Daoy (cell line): ENCODE measurements at places on chromosomes 7 and 10. TPM values are rescaled to one million over a fixed set of nuclear protein-coding genes. Genes with fewer than 3 reads are reported as not detected.

GRCh38 chr7:27283558-27283957 lies 41.0 kb downstream of the EVX1 start:
- no peak for DNase-seq

DNA sequence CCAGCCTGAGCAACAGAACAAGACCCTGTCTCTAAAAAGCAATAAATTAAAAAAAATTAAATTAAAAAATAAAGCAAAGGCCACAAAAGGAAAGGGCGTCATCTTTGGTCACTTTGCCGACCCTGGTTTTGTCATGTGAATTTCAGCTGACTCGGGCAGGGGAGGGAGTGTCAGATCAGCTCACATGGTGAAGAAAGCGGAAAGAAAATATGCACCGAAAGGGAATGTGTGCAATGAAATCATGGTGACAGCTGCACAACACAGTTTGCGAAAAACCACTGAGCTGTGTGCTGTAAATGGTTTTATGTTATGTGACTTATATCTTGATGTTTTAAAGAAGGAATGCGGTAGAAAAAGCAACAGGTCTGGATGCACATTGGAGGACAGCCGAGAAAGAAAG lies 39.8 kb downstream of the RCC1L start:
- no peak for DNase-seq

DNA sequence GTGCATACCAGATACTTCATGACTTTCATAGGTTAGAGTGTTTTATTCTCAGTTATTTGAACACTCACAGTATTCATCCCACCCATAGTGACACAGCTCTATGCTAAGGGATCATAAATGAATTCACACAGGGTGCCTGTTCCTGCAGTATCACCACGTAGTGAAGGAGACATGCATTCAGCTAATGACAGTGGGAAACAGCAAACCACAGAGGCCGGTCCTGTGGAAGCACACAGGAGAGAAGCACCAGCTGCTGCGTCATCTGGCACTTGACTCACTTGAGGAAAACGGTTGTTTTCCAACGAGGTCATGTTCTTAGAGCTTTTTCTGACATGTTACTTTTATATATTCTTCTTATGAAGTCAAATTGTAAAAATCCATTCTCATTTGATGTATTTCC lies 73.0 kb downstream of the UBE3C start:
- DNase-seq, result peak; percentile 81

DNA sequence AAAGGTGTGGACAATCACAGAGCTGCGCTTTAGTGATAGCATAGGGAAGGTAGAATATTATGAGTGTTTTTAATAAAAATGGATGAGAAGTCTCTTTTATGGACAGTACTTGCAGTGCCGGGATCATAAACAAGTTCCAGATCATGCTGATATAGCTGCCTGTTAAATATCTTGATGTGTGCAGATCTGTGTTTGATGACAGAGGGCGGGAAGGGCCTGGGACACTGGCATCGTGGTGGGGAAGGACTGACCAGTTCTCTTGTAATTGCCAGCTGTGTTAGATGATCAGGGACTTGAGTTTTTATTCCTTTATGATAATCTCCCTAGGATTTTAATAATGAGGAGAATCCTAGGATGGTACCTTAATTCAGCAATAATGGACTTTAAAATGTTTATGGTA lies 14.6 kb downstream of the SND1 start:
- DNase-seq, result no peak

GRCh38 chr10:92208157-92208720 lies 82.6 kb downstream of the CPEB3 start:
- no peak for DNase-seq

DNA sequence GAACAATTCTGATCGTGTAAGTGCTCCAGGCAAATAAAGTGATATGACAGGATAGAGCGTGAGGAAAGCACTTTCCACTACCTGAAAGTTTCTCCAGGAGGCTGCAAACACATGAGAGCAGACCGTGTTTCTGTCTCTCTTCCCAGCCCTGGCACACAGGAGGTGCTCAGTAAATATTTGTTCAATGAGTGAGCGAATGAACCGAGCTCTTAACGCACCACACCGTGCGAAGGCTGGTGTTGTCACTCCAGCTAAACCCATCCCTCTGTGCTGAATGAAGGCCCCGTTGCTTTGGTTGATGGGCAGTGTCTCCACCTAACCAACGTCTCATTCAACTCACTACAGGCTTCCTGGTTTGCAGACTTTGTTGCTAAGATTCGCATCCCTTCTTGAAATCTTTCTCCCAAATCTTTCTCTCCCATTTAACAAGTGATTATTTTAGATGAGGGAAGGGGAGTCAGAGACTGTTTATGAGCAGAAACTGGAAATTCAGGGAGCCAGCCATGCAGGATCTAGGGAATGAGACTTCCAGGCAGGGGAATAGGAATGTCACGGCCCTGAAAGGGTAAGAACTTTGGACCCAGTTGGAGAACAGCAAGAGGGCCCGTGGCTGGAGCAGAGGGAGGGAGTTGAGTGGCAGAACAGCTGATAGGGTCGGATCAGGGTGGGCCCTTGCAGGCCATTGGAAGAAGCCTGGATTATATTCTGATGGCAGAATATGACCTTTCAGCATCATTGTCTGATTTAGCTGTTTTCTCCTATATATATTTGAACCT lies 282.6 kb downstream of the CAMK1D start:
- no peak for DNase-seq

DNA sequence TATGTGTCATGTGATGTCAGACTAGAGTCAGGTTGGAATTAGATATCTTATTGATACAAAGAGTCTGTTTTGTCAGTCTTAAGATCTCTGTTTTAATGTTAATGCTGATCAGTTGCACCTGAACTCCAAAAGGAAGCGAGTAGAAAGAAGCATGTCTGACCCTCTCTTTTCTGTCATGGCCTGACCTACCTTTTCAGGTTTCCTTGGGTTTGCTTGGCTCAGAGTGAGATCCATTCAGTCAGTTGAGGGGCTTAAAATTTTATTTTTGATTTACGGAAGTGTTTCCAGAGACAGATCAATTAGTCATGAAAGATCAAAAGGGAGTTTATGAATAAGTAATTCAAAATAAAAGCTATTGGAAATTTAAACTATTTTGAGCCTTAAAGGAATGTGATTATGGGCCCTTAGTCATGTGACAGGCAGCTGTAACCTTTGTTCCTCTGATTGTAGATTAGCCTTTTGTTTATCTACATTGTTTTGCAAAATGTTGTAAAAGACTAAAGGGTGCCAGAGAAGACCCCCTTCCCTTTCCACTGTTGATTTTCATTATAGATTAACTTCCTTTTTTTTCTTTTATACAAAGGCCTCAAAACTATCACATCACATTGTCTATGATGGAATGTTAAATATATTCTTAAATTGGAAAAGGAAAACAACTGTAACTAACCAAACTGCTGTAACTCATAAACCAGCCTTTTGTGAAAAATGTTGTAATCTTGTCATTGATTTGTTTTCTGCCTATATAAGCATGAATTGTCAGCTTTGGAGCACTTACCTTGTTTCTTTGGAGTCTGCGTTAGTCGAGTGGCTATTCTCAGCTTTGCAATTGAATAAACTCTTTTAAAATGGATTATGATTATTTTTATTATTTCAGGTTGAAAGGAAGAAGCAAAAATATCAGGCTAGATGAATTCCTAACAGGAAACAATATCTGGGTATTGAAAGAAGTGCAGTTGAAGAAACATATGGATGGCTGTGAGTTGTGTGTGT lies 195.5 kb upstream of the MBL2 start:
- no peak for DNase-seq

DNA sequence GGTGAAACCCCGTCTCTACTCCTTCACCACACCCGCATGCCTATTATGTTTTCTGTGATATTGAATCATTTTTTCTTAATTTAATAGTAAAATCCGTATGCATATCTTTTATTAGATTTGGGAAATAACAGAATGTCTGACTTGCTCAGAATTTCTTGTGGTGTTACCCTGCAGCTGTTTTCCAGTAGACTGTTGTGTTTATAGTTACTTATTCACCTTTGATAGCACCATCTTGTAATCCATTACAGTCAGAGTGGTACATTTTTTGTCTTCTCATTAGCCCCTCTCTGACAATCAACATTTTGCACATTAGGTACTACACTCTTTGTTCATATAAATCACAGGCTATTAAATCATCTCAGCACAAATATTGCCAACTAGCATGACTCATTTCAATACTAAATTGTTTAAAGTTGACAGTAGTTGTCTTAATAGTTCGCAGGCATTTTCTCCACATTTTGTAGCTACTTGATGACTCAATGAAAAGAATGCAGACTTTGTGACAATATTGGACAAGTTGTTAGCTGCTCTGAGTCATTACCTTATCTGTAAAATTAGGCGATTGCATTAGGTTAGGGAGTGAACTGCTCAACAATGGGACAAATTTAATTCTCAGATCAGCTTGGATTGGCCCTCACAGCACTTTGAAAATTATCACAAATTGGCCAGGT lies 17.8 kb upstream of the SLC16A12 start:
- DNase-seq, result peak; percentile 70

DNA sequence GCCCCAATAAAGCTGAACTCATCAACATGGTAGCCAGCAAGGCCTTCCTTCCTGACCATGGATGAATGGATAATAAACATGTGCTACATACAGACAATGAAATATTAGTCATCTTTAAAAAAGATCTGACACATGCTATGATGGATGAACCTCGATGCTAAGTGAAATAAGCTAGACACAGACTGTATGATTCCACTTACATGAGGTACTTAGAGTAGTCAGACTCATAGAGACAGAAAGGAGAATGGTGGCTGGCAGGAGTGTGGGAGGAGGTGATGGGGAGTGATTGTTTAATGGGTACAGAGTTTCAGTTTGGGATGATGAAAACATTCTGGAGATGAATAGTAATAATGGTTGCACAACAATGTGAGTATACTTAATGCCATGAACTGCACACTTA lies 114.1 kb upstream of the SORCS3 start:
- DNase-seq, result no peak

GRCh38 chr10:52390388-52390787 lies 76.3 kb downstream of the DKK1 start:
- no peak for DNase-seq

- no peak for DNase-seq
These were observed 72.6 kb upstream of the OPALIN start for GRCh38 chr10:96431211-96431970.

GRCh38 chr7:33998476-33998875 lies 93.1 kb downstream of the BMPER start:
- no peak for DNase-seq

GRCh38 chr10:28054228-28054860 lies 55.5 kb upstream of the ODAD2 start:
- DNase-seq, result peak; percentile 41

DNA sequence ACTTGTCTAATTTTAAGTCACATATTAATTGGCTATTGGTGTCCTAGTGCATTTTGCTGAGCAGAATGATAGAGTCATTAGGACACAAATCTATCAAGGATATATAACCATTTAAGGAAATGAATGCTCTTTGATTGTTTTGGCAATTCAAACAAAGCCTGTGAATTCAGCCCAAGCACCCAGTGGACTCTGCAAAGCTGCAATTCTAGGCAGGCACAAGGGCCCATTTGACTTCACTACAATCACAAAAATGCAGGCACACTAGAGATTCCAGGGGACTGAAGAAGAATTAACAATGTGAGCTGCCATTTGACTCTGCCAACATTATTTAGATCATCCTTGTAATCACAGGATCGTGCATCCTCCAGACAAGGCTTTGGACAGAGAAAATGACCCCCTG lies 544.2 kb upstream of the PHF14 start:
- no peak for DNase-seq

DNA sequence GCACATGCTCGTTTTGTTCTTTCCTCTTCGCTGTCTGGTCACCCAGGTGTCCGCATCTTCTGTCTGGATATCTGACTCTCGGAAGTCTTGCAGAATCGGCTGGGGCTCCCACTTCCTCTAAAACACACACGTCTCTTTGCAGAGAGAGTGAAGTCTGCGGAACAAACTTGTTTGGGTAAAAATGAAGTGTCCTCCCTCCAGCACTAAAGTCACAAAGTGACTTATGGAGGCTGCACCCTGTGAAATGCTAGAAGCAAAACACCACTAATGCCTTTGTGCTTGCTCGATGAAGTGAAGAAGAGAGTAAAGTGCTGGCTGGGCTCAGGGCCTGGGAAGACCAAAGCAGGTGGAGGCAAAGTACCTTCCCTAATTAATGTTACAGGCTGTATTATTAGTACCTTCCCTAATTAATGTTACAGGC lies 71.4 kb downstream of the FGFR2 start:
- no peak for DNase-seq

GRCh38 chr10:81873231-81873931 lies 1.6 kb upstream of the NRG3 start:
- DNase-seq, result no peak

DNA sequence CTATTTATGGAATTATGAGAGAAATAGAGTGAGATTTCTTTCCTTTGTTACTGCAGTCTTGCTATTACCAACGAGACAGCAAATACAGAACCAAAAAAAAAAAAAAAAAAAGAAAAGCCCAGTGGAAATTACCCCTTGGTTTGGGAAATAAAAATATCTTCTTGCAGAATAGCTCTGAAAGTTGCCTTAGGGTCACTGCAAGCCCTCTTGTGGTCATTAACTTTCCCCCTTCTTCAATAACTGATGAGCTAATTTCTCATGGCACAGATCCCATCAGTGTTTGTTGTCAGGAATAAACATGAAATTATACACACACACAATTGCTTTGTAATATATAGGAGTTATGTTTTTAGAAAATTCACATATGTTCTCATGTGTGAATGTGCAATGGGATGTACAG lies 111.0 kb upstream of the FEZF1 start:
- no peak for DNase-seq

GRCh38 chr7:48964074-48964473 lies 39.7 kb downstream of the CDC14C start:
- no peak for DNase-seq

DNA sequence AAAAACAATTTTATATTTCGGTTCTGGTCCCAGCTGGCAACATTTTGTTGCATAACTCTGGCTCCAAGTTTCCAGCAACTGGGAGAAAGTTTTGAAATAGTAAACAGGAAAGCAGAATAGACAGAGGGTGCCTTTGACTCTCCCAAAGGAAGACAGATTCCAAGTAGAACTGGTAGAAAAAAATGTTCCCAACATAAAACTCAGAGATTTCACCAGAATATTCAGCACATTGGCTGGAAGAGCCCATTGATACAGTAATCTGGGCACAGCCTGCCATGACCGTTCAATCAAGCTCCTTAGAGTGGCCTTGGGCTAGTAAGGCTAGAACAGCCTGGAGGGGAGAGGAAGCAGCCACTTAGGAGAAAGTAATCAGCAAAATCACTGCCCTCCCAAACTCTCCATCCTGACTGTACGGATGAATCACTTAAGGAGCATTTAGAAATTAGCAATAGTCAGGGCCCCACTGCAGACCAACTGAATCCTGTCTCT lies 120.4 kb downstream of the CUBN start:
- peak; percentile 81 for DNase-seq

GRCh38 chr10:103847909-103848468 lies 7.4 kb downstream of the SH3PXD2A start:
- peak; percentile 17 for DNase-seq

- no peak for DNase-seq
These were observed 127.6 kb upstream of the RHOBTB1 start for GRCh38 chr10:61071580-61071979.

- no peak for DNase-seq
These were observed 3.1 kb downstream of the SOSTDC1 start for GRCh38 chr7:16462431-16462889.

ARMC3 gene
- total RNA-seq, result not detected in 2 replicates

DPP6 gene
- 0.24 and 0.91 TPM in 2 replicates for total RNA-seq

AQP1 gene
- 1.0 and 1.6 TPM in 2 replicates for total RNA-seq

CTAGE4 gene
- 0.09 and 0.23 TPM in 2 replicates for total RNA-seq

LLCFC1 gene
- total RNA-seq, result not detected in 2 replicates

DDC gene
- not detected in 2 replicates for total RNA-seq

AP1S1 gene
- 320 and 364 TPM in 2 replicates for total RNA-seq

SMARCD3 gene
- 25.6 and 29.9 TPM in 2 replicates for total RNA-seq

SLC26A3 gene
- total RNA-seq, result not detected in 2 replicates

CFAP69 gene
- 3.9 and 4.9 TPM in 2 replicates for total RNA-seq

TMEM236 gene
- total RNA-seq, result 0.06 TPM in 1 of 2 replicates, not detected in the other

TBX20 gene
- 1.9 and 7.6 TPM in 2 replicates for total RNA-seq

TRPV5 gene
- 0.06 TPM in 1 of 2 replicates, not detected in the other for total RNA-seq

ZNF438 gene
- total RNA-seq, result 0.91 and 2.4 TPM in 2 replicates
